Glomerular endothelial cell (primary cell): ENCODE measurements at places on chromosomes 12 and 14.

DNA sequence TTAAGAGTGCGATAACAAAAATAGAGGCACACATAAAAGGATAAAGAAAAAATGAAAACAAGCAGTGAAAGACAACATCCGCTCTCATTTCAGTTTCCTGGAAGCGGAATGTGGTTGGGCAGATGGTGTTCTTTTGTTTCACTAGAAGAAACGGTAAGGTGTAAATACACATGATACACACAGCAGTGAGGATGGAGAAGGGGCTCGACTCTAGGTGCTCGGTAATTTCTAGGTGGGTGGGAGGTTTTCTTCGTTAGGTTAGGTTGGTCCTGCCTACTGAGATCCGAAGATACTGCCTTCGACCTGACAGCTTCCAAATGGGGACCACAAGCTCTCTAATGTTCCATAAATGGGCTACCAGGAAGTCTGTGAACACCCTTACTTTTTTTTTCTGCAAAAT lies 1082.5 kb downstream of the BCL11B start:
- no peak for DNase-seq

GRCh38 chr14:105229099-105229655 lies 19.2 kb upstream of the BTBD6 start:
- no peak for DNase-seq

DNA sequence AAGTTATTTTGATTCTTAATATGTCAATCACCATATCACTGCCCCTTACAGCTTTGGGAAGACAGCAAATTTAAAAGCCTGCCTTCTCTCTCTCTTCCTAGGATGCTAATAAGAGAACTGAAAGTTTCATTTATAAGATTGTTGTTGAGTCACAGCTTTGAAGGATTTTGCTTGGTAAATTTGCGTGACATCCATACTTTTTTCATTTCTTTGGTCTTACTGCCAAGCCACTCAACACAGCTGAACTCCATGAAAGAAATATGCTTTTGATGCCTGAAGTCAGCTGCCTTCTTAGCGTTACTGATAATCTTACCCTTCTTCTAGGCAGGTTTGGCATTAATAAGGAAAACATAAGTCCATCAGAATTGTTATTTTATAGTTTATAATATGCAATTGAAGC lies 155.0 kb downstream of the CRADD start:
- no peak for DNase-seq

DNA sequence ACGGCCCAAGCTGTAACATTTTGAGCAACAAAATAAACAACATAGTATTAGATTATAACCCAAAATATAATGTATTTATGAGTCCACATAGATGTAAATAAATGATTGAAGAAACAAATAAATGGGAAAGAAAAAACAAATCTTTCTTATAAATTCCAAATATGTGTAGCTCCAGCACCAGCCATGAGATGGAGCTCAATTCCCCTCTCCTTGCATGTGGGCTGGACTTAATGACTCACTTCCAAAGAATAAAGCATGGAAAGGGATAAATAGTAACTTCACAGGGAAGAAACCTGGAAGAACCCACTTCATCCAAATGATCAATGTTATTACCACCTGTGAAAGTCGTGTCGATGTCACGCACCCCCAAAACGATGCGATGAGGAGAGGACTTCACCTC lies 158.8 kb downstream of the RPAP3 start:
- DNase-seq, result peak; percentile 25

DNA sequence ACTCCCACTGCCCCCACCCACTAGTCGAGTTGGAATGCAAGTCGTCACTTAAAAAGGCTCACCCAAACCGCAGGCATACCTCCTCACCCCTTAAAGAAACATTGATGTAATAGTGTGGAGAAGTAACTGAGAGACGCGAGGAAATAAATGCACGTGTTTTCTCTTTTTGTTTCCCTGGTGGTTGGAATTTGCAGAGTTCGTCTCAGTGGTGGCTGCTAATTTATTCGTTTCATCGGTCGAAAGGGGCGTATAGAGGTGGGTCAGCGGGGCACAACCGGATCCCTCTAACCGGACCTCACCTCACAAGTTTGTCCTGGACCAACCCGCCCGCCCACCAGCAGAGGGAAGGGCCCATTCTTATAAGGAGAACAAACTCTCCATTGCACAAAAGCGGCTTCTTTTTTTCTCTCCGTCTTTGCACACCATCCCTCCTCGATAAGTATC lies 5.0 kb upstream of the NPAS3 start:
- DNase-seq, result no peak

DNA sequence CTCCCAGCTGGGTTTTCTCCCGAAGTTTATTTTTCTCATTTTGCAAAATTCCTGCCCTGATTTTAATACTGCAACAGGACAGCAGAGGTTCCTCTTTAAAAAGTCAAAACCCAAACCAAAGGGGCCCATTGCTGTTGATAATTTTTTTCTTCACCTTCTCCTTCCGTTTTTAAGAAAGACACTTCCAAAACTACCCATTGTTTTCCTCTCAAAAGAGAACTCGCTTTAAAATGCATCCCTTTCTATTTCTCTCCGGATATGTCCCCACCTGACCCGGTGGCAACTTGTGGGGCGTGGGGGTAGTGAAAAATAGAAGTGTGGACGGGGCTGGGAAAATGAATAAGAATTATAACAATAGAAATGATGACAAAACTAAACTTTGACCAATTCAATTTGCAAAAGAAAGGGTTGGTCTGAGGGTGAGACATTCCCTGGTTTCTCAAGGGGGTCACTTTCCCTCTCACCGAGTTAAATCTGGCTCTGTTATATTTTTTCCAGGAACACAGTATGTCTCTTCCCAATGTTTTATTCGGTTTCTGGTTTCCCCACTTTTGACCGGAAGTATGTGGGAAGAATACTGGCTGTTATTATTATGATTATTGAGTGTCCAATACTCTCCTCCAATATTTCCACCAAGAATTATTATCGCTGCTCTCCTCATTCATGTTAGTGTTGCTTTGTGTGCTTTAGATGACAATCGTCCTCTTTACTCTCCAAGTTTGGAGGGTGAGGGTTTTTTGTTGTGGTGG lies 4.1 kb upstream of the TBX5 start:
- no peak for DNase-seq

- DNase-seq, result no peak
Observed at GRCh38 chr14:47730296-47730695, 54.9 kb upstream of the MDGA2 start.

DNA sequence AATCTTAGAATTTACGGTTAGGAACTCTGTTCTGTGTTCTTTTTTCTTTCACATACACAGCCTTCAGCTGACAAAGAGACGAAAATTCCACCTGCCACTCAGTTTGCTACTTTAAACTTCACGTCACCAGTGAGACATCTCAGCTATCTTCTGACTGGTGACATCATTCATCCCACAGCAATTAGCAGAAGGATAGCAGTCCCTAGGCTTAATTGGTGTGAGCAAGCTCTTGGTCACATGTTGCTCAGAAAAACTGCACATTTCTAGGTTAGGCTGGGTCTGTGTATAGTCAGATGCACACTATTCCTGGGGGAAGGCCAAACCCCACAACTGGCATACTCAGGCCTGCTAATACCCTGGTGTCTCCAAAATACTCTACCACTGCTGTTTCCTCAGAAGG lies 23.9 kb downstream of the SLC7A7 start:
- DNase-seq, result no peak

DNA sequence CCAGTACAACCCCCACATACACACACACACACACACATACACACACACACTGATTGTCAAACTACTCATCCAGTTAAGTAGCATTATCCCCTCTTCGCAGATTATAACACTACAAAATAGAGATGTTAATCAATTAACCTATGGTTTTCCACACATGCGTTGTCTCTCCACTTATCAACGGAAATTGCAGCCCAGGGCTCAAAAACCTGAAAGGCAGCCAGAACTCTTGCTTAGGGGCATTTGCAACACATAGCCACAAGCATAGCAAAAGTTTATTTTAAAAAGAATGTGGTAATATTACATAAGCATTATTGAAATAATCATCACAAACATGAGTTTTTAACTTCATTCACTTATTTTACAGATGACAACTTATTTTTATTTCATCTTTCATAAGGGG lies 265.8 kb downstream of the SLC16A7 start:
- DNase-seq, result no peak

DNA sequence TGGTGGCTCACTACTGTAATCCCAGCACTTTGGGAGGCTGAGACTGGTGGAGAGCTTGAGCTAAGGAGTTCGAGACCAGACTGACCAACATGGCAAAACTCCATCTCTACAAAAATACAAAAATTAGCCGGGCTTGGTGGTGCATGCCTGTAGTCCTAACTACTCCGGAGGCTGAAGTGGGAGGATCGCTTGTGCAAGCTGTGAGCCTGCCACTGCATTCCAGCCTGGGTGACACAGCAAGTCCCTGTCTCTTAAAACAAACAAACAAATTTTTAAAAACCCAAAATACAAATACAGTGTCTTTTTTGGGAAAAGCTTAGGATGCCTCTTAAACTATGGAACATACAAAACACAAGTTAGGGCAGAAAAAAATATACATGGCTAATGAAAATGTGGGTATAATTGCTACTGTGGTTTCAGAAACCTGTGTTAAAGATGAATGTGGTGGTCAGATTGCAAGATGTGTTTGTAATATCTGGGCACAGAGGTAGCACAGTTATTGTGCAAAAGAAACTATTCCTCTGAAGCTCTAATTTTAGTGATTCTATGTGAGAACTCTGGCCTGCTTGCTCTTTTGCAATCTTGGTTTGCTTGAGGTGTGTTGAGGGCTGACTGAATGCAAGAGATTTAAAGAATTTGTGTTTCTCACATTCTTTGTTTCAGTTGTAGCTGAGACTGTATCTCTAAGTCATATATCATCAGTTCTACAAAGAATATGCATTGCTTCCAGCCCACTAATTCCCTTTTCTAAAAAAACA lies 3.9 kb upstream of the HSPA2 start:
- no peak for DNase-seq
